ENCODE measurements at places on chromosomes 5 and 9. TPM values are rescaled to one million over a fixed set of nuclear protein-coding genes. Genes with fewer than 3 reads are reported as not detected.

DNA sequence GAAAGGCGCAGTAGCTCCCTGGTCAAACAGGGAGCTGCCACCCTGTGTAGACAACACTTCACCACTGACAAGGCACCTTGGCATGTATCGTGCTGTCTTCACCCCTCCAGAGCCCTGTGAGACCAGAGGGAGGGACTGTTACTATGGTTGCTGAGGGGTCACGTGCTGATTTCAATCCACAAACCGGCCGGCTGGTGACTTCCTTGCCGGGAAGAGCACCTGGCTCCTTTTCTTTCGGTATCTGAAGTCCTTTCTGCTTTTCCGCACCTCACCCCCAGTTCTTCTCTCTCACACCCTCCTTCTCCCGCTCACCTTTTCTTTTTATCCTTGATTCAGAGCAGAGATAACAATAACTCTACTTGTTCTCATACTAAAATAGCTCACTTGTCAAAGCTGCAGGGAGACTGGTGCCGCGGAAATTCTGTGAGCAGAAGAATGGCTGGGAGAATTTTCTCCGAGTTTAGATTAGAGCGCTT lies 327.2 kb downstream of the ZSWIM6 start:
- H3K27me3 ChIP-seq: peaks cover 30% of the 10 kb centered on the region
- H3K36me3 ChIP-seq: no peaks in the 10 kb centered on the region
- no peak overlapping the region for H3K4me3 ChIP-seq
- no peak for DNase-seq

DNA sequence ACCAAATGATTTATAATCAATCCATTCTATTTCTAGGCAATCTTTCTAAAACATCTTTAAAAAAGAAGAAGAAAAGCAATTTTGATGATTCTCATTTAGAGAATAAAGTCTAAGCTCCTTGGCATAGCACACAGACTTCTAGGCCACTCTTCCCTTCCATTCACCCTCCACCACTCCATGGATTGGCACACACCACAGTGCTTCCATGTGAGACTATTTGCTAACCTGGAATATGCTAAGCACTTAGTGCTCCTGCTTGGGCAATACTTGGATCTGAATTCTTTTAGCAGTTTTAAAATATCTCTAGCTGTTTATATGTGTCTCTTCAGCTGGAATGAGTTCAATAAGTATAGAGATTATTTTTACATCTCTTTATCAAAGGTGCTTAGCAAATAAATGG lies 177.6 kb upstream of the FBXL7 start:
- H3K27ac ChIP-seq: no peak overlapping the region
- no peaks in the 10 kb centered on the region for H3K4me1 ChIP-seq
- no peak for DNase-seq

DNA sequence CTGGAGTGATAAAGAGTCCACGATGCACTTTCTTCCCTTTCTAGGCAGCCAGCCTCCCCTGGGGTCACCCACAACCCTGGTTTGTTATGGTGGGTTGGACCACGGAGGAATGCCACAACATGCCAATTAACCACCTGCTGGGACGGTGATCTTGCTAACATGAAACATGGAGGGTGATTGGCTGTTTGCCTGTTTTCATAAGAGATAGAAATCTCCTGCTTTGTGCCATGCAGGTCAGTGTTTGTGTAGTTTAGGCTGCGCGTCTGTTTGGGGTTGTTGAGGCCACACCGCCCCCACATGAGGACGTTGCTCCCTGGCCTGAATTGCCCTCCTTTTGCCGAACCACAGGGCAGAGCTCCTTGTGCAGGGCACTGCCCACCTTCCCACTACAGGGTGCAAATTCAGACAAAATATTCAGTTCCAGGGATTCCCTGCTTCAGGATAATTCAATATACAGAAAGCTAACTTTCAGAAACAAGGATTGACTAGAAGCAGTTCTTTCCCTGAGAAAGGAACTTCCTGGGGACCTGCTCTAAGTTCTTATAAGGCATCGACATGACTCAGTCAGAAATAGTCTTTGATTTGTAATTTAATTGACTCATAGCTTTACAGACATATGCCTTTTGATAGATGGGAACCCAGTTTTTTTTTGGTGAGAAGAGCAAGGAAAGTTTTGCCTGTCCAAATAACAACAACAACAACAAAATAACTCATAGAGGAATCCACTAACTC lies 427.6 kb downstream of the GADD45G start:
- no peaks in the 10 kb centered on the region for H3K36me3 ChIP-seq
- DNase-seq: no peak
- H3K27me3 ChIP-seq: no peaks in the 10 kb centered on the region
- no peak overlapping the region for H3K4me3 ChIP-seq

- no peak overlapping the region for H3K27ac ChIP-seq
- no peaks in the 10 kb centered on the region for H3K27me3 ChIP-seq
- peaks cover 40% of the 10 kb centered on the region for H3K36me3 ChIP-seq
- DNase-seq: no peak
Observed at GRCh38 chr5:69360442-69360841, 8.9 kb downstream of the AK6 start.

- no peak for DNase-seq
- H3K27ac ChIP-seq: no peak overlapping the region
- H3K36me3 ChIP-seq: no peaks in the 10 kb centered on the region
- peaks cover 11% of the 10 kb centered on the region for H3K4me1 ChIP-seq
- no peaks in the 10 kb centered on the region for H3K27me3 ChIP-seq
Observed at GRCh38 chr5:64749385-64749784, 19.1 kb downstream of the SREK1IP1 start.

Gene FAM221B
- total RNA-seq: not detected

Gene TMEM174
- total RNA-seq: not detected

DNA sequence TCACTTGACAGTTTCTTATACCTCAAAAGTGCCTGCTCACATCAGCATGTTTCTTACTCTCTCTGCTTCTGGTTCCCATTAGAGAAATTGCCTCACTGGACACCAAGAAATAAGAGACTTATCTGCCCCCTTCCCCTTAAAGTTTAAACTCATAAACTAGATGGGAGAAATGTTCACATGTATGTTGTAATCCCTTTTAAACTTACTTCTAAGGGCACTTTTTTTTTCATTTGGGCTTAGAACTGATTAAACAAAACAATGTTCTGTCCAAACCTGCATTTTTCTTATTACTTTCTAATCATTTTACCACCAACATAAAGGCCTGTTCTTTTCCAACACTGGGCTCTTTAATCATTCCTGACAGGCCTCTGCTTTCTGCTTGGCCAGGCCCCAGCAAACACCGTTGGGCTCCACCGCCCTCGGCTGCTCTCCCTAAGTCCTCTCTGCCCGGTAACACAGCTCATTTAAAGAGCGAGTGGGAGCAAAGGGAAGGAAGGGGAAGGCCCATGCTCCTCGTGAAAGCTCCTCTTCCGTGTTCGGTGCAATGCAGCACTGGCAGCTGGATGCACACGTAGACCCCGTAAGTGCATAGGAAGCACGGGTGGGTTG lies 53.4 kb downstream of the ROR2 start:
- no peak for DNase-seq
- H3K27me3 ChIP-seq: peaks cover 18% of the 10 kb centered on the region
- H3K36me3 ChIP-seq: no peaks in the 10 kb centered on the region
- H3K4me1 ChIP-seq: no peaks in the 10 kb centered on the region

DNA sequence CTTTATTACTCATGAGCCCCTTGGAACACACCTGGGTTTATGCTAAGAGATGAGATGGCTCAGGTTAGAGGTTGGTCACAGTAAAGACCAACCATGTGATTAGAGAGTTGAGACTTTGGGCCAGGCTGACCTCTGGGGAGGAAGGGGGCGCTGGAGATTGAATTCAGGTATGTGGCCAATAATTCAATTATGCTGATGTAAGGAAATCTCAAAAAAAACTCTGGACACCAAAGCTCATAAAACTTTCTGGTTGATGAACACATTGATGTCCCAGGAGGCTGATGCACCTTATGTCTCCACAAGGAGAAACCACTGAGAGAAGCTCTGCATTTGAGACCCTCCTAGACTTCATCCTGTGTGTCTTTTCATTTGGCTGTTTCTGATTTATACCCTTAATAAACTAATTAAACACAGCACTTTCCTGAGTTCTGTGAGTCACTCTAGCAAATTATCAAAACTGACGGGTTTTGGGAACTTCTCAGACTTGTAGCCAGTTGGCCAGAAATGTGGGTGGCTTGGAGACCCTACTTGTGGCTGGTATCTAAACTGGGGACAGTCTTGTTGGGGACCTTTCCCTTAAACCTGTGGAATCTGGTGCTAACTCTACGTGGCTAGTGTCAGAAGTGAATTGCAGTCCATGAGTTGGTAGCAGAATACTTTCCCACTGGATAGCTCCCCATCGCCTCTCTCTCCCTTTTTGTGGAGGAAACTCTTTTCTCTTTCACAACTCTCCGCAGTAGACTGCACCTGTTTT lies 7.5 kb upstream of the CCL27 start:
- H3K36me3 ChIP-seq: peaks cover 29% of the 10 kb centered on the region
- H3K4me3 ChIP-seq: no peak overlapping the region
- DNase-seq: no peak
- H3K27me3 ChIP-seq: peaks cover 2% of the 10 kb centered on the region
- H3K4me1 ChIP-seq: peaks cover 20% of the 10 kb centered on the region

DNA sequence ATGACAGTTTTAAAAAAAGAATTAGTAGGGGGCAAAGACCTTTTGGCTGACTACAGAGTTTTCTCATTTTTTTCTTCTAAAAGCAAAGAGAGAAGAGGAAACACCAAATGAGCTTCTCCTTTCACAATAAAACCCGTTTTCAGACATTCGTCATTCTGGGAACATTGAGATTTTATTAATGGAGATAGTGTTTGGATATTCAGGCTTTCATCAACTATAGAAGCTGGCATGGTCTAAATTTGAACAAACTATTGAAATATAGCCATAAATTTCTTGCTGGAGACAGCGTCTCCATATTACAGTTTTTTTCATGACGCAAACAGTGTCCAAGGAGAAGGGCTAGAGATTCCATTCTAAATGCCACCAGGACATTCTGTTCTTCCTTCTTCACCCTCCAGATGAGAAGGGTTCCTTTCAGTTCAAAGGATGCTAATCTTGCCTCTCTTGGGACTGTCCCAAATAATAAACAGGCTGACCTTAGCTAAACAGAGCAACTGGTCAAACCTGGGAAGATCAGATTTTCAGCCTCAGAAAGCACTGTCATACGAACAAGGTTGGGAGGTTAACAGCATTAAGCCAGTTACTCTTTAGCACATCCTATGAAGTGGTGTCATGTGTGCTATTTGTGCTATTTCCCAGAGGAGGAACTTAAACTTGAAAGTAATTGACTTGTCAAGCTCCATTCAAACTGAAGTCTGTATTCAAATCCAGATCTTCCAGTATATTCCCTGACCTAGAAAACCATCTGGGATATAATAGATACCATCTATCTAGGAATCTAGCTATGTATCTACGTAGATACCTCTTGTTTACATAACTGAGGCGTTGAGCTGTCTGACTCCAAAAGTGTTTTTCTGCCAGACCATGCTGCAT lies 125.6 kb downstream of the LPAR1 start:
- peak overlapping the region; percentile 80 for H3K27ac ChIP-seq
- DNase-seq: peak; percentile 53
- H3K27me3 ChIP-seq: no peaks in the 10 kb centered on the region
- H3K4me3 ChIP-seq: peak overlapping the region; percentile 49

Gene SLC36A3
- total RNA-seq: not detected

- peaks cover 11% of the 10 kb centered on the region for H3K27me3 ChIP-seq
- H3K4me3 ChIP-seq: no peak overlapping the region
- peaks cover 10% of the 10 kb centered on the region for H3K4me1 ChIP-seq
- no peak overlapping the region for H3K27ac ChIP-seq
- DNase-seq: no peak
Observed at GRCh38 chr9:90909747-90910283, 108.2 kb downstream of the SYK start.

Gene BTNL9
- total RNA-seq: not detected

Gene CTSV
- total RNA-seq: not detected

DNA sequence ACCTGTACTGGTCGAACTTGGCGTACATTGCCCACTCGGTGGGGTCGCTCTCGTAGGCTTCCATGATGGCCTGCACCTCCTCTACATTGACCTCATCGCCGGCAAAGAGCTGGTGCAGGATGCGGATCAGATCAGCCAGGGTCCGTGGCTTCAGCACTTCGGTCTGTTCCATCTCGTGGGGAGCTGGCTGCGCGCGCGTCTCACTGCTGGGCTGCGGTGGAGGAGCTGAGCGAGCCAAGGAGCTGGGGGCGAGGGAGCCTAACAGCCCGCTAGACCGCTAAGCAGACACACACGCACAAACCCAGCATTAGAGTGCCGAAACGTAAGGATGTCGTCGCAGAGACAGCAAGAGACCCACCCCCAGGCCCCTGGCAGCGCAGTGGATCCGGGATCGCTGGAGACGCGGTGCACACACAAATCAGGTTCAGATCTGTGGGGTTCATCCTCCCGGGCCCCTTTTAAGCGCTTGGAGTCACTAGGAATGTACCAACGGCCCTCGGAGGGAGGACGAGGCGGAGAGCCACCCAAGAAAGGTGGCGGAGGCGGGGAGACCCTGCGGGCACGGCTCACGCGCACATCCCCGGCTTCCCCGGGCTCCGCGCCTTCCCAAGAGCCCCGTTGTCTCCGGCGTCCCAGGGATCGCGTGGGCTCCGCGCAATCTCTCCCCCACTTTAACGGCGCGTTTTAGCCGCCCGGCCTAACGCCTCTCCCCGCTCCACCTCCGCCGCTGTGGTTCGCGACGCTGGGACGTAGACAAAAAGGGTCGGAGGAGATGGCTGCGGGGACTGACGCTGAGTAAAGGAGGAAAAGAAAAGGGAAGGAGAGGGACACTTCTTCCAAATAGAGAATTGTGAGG lies at the start of gene CDO1:
Gene CDO1 (minus strand): TSS at position 434 of the 856 bp plus-strand sequence. CDS start 262 bp downstream, at position 172.
- DNase-seq: no peak
- no peak within 1 kb of the TSS for H3K27ac ChIP-seq
- H3K4me1 ChIP-seq: peaks cover 10% of the 10 kb centered on the region
- H3K36me3 ChIP-seq: no peaks in the 10 kb centered on the region
- peak within 1 kb of the TSS; percentile 75 for H3K4me3 ChIP-seq

Gene KIF4B
- 0.10 TPM for total RNA-seq

Gene DTWD2
- 5.6 TPM for total RNA-seq

GRCh38 chr5:133297293-133297692 lies 245.5 kb downstream of the HSPA4 start:
- no peaks in the 10 kb centered on the region for H3K36me3 ChIP-seq
- no peak for DNase-seq
- peaks cover 9% of the 10 kb centered on the region for H3K27me3 ChIP-seq
- no peaks in the 10 kb centered on the region for H3K4me1 ChIP-seq
- no peak overlapping the region for H3K4me3 ChIP-seq

GRCh38 chr5:35338157-35338453 lies 107.8 kb upstream of the PRLR start:
- no peaks in the 10 kb centered on the region for H3K4me1 ChIP-seq
- no peaks in the 10 kb centered on the region for H3K36me3 ChIP-seq
- no peak overlapping the region for H3K27ac ChIP-seq
- no peak overlapping the region for H3K4me3 ChIP-seq
- H3K27me3 ChIP-seq: no peaks in the 10 kb centered on the region
- no peak for DNase-seq

GRCh38 chr5:173915310-173916014 lies 27.3 kb downstream of the CPEB4 start:
- no peak overlapping the region for H3K4me3 ChIP-seq
- no peak overlapping the region for H3K27ac ChIP-seq
- no peaks in the 10 kb centered on the region for H3K36me3 ChIP-seq
- H3K4me1 ChIP-seq: no peaks in the 10 kb centered on the region
- no peaks in the 10 kb centered on the region for H3K27me3 ChIP-seq

Gene CTNND2
- not detected for total RNA-seq

Gene SCGB3A2
- not detected for total RNA-seq

Gene NKD2
- not detected for total RNA-seq
